ENCODE measurements at places on chromosomes 11 and 22.

GRCh38 chr22:23527971-23528740 lies 51.9 kb downstream of the IGLL1 start:
- peak; percentile 45 for DNase-seq

- DNase-seq, result no peak
Observed at GRCh38 chr11:115808351-115808940, 304.2 kb upstream of the CADM1 start.

GRCh38 chr11:119044708-119045107 lies 12.3 kb downstream of the HYOU1 start:
- DNase-seq, result no peak

- no peak for DNase-seq
Observed at GRCh38 chr11:36156161-36156816, 132.9 kb downstream of the COMMD9 start.

DNA sequence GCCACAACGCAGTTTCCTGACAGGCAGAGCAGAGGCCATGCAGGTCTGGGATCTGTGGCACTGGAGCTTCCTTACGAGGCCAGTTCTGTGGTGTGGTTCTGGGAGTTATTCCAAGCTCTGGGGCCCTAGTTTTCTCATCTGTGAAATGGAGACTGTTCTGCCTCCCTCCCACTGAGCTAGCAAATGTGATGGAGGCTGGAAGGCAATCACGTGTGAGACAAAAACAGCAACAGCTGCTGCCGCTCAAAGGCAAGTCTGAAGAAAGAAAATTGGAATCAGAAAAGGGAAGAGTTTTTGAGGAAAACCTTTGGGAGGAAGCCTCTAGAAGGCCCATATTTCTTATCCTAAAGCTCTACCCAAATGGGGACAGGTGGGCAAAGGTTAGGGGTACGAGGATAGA lies 8.3 kb upstream of the RIC3 start:
- DNase-seq, result no peak

DNA sequence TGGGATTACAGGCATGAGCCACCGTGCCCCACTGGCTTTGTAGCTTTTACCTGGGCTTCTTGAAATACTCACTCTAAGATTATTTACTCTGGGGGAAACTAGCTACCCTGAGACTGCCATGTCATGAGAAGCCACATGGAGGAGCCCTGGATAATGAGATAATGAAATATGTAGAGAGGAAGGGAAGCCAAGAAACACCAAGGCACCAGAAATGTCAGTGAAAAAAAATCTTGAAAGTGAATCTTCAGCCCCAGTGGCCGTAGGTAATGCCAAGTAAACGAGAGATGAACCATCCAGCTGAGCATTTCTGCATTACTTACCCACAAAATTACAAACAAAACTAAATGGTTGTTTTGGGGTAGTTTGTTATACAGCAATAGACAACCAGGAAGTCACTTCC lies 125.6 kb downstream of the APIP start:
- peak; percentile 35 for DNase-seq

GRCh38 chr11:125465255-125465654 lies 30.8 kb downstream of the FEZ1 start:
- DNase-seq, result no peak

DNA sequence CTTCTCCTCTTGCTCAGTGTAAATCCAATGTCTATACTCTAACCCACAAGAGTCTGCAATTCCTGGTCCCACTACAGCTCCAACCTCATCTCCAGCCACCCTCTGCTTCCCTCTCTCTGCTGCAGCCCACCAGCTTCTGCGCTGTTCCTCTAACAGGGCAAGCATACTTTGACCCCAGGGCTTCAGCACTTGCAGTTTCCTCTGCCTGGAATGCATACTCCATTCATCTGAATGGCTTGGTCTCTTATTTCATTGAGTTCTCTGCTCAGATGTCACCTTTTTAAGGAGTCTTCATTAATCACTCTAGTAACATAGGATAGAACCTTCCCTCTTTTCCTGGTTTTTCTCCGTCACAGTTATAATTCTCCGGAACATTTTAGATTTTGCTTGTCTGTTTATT lies 141.6 kb downstream of the BUD13 start:
- DNase-seq, result no peak

DNA sequence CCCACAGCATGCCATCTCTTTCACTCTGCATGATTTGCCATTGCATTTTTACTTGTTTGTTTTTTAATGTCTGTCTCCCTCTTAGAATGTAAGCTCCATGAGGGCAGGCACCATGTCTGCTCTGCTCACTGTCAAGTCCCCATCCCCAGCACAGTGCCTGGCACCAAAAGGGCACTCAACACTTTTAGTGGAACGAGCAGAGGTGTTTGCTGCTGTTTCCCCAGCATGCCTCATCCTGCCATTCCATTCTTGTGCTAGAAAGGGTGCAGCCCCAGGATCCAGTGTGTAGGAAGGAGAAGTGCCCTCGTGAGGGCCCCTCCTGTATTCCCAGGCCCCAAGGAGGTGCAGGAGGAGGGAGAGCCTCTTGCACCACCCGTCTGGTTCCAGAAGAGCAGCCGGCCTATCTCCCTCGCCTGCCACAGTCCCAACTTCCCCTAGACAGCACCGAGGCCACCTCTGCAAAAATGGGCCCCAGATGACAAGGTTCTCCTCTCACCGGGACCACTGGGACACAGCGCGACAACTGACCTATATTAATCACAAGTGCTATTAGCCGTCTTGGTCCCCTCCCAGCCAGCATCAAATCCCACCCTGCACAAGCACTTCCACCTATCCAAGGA lies 33.3 kb upstream of the CACNG2 start:
- no peak for DNase-seq

DNA sequence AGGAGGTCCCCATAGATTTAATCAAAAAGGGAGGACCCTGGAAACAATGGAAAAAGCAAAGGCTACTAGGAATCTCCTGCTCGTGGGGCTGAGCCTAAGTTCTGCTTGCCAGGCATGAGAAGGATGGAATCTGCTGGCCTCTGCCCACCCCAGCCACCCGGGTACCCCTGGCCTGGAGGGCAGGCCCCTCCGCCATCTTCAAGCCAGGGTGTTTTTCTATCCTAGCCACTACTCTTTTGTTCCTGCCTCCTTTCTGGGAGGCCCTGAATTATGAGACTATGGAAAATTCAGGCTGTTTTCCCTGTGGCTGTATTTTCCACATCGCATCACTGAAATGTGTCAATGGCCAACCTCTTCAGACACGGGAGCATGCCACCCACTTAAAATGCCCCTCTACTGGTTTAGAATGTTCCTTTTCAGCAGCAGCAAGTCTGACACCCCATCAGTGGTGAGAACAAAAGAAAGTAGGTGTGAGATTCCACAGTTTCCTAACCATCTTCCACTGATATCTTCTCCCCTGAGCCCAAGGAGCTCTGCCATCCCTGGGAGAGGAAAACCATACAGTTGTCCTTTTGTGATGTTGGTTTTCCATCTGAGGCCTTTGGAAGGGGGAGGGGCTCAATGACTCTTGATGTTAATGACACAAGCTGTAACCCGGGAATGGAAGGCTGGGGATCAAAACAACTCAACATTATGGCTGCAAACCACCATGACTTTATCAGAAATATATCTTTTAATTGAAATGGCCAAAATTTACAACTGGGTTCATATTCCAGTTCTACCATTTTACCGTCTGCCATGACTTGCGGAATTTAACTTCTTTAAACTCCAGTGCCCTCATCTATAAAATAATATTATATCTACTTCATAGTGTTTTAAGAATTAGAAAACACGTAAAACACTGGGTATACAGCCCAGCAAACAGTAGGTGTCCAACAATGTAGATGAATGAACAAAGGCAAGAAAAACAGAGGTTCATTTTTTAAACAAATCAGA lies 22.2 kb downstream of the DKK3 start:
- DNase-seq, result no peak
